Ovary (tissue), 10 donors: ENCODE measurements at places on chromosomes 11 and 22. TPM values are rescaled to one million over a fixed set of nuclear protein-coding genes. Genes with fewer than 3 reads are reported as not detected.

- no peak overlapping the region for H3K27ac ChIP-seq
- no peaks in the 10 kb centered on the region for H3K36me3 ChIP-seq
- H3K27me3 ChIP-seq, result no peaks in the 10 kb centered on the region
- H3K4me1 ChIP-seq, result no peaks in the 10 kb centered on the region
- no peak for DNase-seq
Measured at GRCh38 chr22:45270095-45271020, 14.4 kb upstream of the UPK3A start.

DNA sequence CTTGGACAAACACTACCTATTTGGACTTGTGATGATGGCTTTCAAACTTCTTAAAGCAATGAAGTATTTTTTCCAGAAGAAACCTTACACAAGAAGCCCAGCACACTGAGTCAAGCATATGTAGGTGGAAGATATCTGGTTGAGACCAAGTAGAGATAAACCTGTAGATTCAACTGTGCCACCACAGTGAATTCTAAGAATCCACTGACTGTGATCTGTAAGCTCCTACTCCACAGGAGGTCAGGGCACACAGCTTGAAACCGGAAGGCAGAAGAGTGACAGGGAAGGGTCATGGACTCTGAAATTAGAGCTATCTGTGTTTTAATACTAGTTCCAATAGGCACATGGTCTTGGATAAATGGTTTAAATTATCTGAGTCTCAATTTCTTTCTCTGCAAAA lies 404.5 kb downstream of the ETS1 start:
- H3K27me3 ChIP-seq, result no peaks in the 10 kb centered on the region
- peaks cover 4% of the 10 kb centered on the region for H3K4me1 ChIP-seq
- no peak for DNase-seq
- H3K27ac ChIP-seq, result no peak overlapping the region

CD3D gene
- 0.85 TPM for polyA plus RNA-seq

- H3K4me3 ChIP-seq, result peak overlapping the region; percentile 98
- H3K4me1 ChIP-seq, result peaks cover 8% of the 10 kb centered on the region
- DNase-seq, result no peak
- peak overlapping the region; percentile 99 for H3K27ac ChIP-seq
Measured at GRCh38 chr11:124799348-124800225, 619 bp downstream of the MSANTD2 start.

DNA sequence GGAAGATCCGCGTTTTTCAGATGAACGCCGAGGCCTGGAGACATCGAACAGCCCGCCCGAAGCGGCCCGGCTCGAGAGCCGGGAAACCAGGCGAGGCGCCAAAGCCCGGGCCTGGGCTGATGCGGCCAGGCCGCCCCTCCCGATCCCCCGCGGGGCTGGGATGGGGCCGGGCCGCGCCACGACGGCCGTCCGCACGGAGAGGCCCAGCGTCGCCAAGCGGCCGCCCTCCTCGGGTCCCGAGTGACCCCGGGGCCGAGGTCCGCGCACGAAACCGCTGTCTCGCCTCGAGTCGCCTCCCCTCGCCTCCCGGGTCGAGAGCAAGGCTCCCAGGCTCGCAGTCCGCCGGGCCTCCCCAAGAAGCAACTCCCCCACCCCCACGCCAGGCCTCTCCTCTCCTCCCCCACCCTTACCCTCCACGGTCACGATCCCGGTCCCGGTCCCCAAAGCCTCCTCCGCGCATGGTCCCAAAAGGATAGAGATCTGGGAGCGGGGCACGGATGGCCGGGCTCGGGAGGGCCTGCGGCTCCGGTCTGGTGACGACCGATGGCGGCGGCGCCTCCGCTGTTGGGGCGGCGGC lies 482 bp downstream of the DDX17 start:
- DNase-seq, result peak; percentile 89
- H3K4me1 ChIP-seq, result peaks cover 3% of the 10 kb centered on the region
- H3K27me3 ChIP-seq, result no peaks in the 10 kb centered on the region
- H3K36me3 ChIP-seq, result no peaks in the 10 kb centered on the region
- peak overlapping the region; percentile 67 for H3K4me3 ChIP-seq

- H3K4me3 ChIP-seq, result no peak overlapping the region
- H3K27me3 ChIP-seq, result no peaks in the 10 kb centered on the region
- no peak for DNase-seq
- H3K27ac ChIP-seq, result no peak overlapping the region
Measured at GRCh38 chr11:113681282-113681681, 24.8 kb downstream of the TMPRSS5 start.

DNA sequence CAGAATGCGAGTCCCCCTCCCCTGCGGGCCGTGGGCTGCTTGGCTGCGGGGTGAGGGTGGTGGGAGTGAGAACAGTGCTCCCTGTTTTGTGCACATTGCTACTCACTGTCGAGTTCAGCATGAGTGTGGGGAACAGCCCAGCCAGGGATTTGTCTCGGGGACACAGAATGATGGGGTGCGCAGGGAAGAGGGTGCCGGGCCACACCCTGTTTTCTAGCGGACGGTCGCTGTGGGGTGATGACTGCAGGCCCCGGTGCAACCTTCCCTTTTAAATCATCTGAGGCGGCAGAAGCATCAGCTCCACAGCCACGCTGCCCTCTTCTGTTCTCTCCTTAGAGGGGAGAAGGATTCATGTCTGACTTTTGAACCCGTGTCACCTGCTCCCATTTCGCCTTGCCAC lies 1051.2 kb downstream of the TBC1D22A start:
- H3K36me3 ChIP-seq, result no peaks in the 10 kb centered on the region
- DNase-seq, result no peak
- no peaks in the 10 kb centered on the region for H3K4me1 ChIP-seq
- no peak overlapping the region for H3K27ac ChIP-seq

SAA2 gene
- polyA plus RNA-seq, result not detected

PNPLA3 gene
- 8.0 TPM for polyA plus RNA-seq

- DNase-seq, result no peak
- peak overlapping the region; percentile 76 for H3K27ac ChIP-seq
- H3K4me3 ChIP-seq, result peak overlapping the region; percentile 95
Measured at GRCh38 chr11:57637626-57638004, 12.1 kb downstream of the YPEL4 start.

KLHL35 gene
- 0.35 TPM for polyA plus RNA-seq

GVQW3 gene
- polyA plus RNA-seq, result 2.1 TPM

DNA sequence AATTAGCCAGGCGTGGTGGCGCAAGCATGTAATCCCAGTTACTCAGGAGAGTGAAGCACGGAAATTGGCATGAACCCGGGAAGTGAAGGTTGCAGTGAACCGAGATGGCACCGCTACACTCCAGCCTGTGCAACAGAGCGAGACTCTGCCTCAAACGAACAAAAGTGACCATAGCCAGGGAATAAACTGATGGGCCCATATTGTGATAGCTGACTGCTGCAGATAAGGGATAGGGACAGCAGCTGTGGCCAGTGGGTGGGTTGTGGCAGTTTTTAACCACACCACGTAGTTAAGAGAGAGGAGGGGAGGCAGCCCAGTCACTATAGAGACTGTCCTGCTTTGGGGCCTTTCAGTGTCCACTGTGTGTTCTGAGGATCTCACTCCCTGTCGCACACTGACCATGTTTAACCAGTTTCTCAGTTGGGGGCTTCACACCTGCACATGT lies 58.9 kb downstream of the PISD start:
- H3K4me3 ChIP-seq, result no peak overlapping the region
- no peak for DNase-seq
- no peaks in the 10 kb centered on the region for H3K36me3 ChIP-seq
- peaks cover 2% of the 10 kb centered on the region for H3K4me1 ChIP-seq
- no peaks in the 10 kb centered on the region for H3K27me3 ChIP-seq
- no peak overlapping the region for H3K27ac ChIP-seq

GRCh38 chr11:45096636-45097035 lies 49.8 kb upstream of the PRDM11 start:
- peaks cover 5% of the 10 kb centered on the region for H3K4me1 ChIP-seq
- DNase-seq, result no peak
- no peak overlapping the region for H3K27ac ChIP-seq
- H3K27me3 ChIP-seq, result no peaks in the 10 kb centered on the region

DNA sequence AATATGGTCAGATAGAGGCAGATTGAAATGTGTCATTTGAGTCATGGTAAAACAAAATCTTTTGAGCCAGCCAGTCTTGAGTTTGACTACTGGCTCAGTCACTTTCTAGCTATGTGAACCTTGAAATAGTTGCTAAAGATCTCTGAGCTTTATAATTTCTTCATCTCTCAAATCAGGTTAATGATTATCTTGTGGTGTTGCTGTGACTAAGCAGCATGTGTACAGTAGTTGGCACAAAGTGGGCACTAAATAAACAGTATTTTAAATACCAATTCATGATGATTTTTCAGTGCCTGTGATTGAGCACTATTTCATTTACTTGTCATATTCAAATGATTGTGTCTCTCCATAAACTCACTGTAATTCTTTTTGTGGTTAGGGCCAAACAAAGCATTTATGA lies 70.8 kb downstream of the RAB38 start:
- no peak overlapping the region for H3K27ac ChIP-seq
- no peak for DNase-seq
- no peaks in the 10 kb centered on the region for H3K36me3 ChIP-seq
- no peaks in the 10 kb centered on the region for H3K4me1 ChIP-seq
- H3K27me3 ChIP-seq, result no peaks in the 10 kb centered on the region
- no peak overlapping the region for H3K4me3 ChIP-seq

GRCh38 chr11:2793701-2794045 lies 91.9 kb downstream of the CDKN1C start:
- DNase-seq, result peak; percentile 11
- no peaks in the 10 kb centered on the region for H3K4me1 ChIP-seq
- no peak overlapping the region for H3K27ac ChIP-seq
- H3K36me3 ChIP-seq, result no peaks in the 10 kb centered on the region
- no peak overlapping the region for H3K4me3 ChIP-seq

- no peak overlapping the region for H3K27ac ChIP-seq
- no peak overlapping the region for H3K4me3 ChIP-seq
- DNase-seq, result no peak
- H3K4me1 ChIP-seq, result no peaks in the 10 kb centered on the region
- H3K27me3 ChIP-seq, result no peaks in the 10 kb centered on the region
Measured at GRCh38 chr11:102722821-102723220, 1.9 kb downstream of the MMP8 start.

DNA sequence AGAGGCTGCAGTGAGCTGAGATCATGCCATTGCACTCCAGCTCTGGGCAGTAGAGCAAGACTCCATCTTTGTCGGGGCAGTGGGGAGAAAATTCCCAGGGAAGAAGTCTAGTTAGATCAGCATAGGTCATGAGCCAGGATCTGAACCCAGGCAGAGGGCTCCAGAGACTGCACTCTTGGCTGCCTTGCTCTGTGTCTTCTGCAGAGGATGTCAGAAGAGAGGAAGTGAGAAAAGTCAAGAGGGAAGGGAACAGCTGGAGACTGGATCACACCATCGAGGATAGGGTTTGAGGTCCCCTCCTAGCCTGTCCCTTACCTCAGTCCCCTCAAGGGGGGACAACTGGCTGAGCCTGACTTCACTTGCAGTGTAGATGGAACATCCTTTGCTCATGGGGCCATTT lies 5.8 kb downstream of the MYOD1 start:
- H3K4me3 ChIP-seq, result no peak overlapping the region
- no peaks in the 10 kb centered on the region for H3K36me3 ChIP-seq
- no peak overlapping the region for H3K27ac ChIP-seq
- no peaks in the 10 kb centered on the region for H3K4me1 ChIP-seq

ROBO4 gene
- 12.0 TPM for polyA plus RNA-seq

GRCh38 chr11:26767060-26767459 lies 45.2 kb upstream of the SLC5A12 start:
- H3K27me3 ChIP-seq, result no peaks in the 10 kb centered on the region
- no peak overlapping the region for H3K27ac ChIP-seq
- no peaks in the 10 kb centered on the region for H3K36me3 ChIP-seq
- H3K4me3 ChIP-seq, result no peak overlapping the region
- DNase-seq, result no peak

GRCh38 chr11:12735262-12735661 lies 61.0 kb downstream of the TEAD1 start:
- DNase-seq, result no peak
- H3K27ac ChIP-seq, result no peak overlapping the region
- H3K36me3 ChIP-seq, result no peaks in the 10 kb centered on the region
- H3K4me1 ChIP-seq, result peaks cover 2% of the 10 kb centered on the region

DNA sequence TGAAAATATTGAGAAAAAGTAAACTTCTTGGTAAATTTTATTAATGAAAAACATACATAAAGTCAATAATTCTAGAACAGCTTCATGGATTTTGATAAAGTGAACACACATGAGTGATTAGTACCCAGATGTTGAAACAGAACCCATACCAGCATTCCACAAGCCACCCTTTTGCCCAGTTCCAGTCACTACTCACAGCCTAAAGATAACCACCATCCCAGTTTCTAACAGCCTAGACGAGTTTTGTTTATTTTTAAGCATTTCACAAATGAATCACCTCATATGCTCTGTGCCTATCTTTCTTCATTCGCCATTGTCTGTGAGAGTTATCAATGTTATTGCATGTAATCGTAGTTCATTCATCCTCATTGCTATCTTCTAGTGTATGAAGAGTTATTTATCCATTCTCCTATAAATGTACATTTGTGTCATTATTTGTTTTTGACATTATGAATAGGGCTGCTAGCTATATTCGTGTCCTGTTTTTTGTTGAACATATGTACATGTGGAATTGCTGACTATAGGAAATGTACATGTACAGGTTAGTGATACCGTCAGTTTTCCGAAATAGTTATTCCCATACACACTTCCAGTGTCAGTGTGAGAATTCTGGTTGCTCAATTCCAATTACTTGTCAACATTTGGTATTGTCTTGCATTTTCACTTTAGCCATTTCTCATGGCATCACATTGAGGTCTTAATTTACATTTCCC lies 44.5 kb upstream of the TEAD1 start:
- H3K27ac ChIP-seq, result no peak overlapping the region
- no peaks in the 10 kb centered on the region for H3K4me1 ChIP-seq
- H3K36me3 ChIP-seq, result no peaks in the 10 kb centered on the region
- no peak overlapping the region for H3K4me3 ChIP-seq

DNA sequence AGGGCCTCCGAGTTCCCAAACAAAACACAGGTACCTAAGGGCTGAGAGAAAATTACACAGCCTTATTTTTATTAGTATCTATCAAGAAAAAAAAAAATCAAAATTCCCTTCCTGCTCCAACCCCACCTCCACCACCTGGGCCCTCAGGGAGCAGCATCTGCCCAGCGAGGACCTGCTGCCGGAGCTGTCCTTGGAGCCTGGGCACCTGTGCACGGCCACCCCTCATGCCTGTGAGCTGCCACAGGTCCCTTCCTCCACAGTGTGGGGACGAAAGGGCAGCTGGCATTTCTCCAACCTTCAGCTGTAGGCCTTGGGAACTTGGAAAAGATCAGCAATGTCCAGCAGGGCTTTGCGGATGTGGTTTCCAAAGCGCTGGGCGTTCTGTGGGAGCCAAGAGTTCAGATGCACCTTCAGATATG lies 6.3 kb upstream of the SYCE3 start:
- H3K4me1 ChIP-seq, result no peaks in the 10 kb centered on the region
- H3K36me3 ChIP-seq, result no peaks in the 10 kb centered on the region
- H3K4me3 ChIP-seq, result no peak overlapping the region
- H3K27me3 ChIP-seq, result no peaks in the 10 kb centered on the region
- H3K27ac ChIP-seq, result no peak overlapping the region

DNA sequence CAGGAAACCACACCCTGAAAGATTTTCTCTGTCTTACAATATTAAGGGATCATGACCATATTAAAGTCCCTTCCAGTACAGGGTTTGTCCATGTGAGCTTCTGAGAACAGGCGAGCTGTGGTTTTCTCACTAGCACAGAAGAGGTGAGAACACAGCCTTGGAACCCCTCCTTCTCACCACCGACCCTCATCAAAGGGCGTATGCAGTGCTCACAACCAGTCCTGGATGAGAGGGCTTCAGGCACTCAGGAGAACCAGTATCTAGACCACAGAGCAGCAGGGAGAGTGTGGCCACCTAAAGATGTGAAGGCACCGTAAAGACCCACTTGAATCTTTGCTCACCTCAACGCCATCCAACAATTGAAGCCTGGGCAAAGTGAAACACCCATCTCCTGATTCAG lies 397.0 kb downstream of the ETS1 start:
- H3K4me1 ChIP-seq, result no peaks in the 10 kb centered on the region
- DNase-seq, result no peak
- H3K36me3 ChIP-seq, result no peaks in the 10 kb centered on the region
- no peak overlapping the region for H3K4me3 ChIP-seq
- no peak overlapping the region for H3K27ac ChIP-seq

HYOU1 gene
- 34.6 TPM for polyA plus RNA-seq

APOL5 gene
- polyA plus RNA-seq, result not detected
